ENCODE measurements at places on chromosomes 4 and X.

GRCh38 chrX:116031331-116031730 is 139.2 kb upstream of the AGTR2 start:
- DNase-seq = no peak

- no peak for DNase-seq
These were observed 1546.6 kb upstream of the TENM3 start for GRCh38 chr4:180696460-180697092.

DNA sequence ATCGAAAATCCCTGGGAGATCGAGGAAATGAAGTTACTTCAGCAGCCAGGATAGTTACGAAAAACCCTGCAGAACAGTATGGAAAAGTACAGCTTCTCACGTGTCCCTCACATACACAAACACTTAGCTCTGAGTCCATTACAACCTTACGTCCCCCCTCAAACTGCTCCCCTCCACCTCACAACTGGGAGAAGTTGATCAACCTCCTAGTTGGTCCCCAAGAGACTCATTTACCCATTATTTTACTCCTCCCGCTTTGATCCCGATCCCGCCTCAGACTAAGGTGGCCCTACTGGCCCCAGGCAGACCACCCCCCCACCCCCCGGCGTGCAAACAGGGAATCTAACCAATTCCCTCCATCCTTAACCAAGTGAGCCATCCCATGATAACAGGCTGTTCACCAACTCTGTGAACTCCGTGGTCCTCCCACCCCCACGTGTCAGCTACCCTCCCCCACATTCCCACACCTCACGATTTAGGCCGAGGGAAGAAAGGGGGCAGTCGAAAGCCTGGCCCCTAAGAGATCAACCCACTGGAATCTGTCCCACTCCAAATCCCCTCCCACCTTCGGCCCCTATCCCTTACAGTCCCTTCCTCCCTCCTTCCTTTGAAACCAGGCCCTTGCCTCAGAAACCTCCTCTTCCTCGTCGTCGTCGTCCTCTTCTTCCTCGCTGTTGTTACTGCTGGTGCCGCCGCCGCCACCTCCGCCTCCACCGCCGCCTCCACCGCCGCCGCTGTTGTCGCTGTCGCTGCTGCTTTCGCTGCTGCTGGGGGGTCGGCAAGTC is 755 bp downstream of the ANKRD17 start:
- DNase-seq = peak; percentile 40

- peak; percentile 67 for DNase-seq
These were observed 31.6 kb upstream of the C1QTNF7 start for GRCh38 chr4:15396157-15396800.

DNA sequence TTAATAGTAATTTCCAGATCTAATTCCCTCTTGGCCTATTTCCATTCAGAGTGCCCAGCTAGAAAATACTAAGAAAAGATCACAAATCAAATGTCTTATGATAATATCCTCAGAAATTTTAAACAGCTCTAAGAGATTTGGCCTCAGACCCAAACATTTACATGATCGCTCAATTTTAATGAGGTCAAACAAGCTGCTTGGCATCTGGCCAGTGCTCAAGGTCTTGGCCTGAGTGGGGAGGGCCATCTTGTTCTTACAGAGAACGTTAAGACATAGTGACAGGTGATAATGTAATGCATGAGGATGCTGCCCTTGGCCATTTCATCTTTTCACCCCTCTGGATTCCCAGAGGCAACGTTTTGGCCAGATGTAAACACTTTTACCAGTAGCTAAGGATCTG is 159.2 kb upstream of the SLC7A11 start:
- DNase-seq = no peak

GRCh38 chr4:85968945-85969819 is 390.7 kb downstream of the MAPK10 start:
- DNase-seq = no peak

DNA sequence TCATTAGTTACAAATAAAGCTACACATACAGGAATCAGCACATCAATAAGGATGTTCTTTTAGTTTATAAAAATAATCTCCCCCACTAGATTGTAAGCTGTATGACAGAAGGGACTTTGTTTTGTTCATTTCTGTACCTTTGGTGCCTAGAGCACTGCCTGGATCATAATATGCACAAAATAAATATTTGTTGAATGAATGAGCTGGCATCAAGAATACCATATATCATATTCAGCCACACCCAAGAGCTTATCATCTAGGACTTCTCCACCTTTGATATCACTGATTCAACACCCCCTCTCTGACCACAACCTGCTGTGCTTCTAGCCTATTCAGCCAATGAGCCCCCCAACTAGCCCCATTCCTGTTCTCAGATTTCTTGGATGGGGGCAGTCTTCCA is 10.6 kb downstream of the SYTL4 start:
- no peak for DNase-seq

GRCh38 chr4:12411072-12411471 is 982.4 kb upstream of the HS3ST1 start:
- no peak for DNase-seq

- DNase-seq = no peak
These were observed 38.5 kb downstream of the APBB2 start for GRCh38 chr4:41175794-41176193.

DNA sequence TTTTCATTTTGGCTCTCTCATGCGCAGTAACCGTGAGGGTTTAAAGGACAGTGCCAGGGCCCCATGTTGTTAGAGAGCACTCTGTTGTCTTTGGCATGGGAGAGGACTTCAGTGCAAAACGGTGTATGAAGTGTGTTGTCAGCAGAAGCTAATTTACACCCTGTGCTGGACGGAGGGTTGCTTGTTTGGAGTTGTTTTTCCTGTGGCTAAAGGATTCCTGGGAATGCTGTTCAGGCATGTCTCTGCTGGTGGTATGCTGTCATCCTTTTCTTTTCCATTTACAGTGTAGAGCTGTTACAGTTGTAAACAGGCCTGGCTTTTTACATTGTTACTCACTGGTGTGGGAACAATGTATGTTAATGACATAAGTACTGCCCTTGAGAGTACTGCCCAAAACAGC is 206.3 kb downstream of the CBR4 start:
- no peak for DNase-seq

DNA sequence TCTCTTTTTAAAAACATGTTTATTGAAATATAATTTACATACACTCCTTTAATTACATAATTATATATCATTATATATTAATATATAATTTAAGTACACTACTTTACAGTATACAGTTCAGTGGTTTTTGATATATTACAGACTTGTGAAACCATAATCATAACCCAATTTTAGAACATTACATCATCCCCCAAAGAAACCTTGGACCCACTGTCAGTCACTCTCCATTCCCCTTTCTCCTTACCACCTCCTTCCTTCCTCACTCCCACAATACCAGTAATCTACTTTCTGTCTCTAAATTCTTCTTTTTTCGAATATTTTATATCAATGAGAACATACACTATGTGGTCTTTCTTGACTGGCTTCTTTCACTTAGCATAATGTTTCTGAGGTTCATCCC is 17.9 kb upstream of the EXOSC9 start:
- no peak for DNase-seq

- no peak for DNase-seq
These were observed 5.1 kb upstream of the CENPC start for GRCh38 chr4:67550451-67550850.

DNA sequence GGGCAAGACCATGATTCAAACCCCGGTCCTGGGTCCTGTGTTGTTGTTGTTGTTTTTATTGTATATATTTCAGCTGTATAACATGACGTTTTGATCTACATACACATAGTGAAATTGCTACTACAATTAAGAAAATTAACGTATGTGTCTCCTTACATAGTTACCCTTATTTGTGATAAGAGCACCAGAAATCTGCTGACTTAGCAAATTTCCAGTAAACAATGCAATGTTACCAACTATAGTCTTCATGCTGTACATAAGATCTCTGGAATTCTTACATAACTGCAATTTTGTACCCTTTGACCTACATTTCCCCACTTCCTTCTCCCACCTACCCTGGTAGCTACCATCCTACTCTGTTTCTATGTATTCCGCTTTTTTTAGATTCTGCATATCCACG is 75.8 kb upstream of the MAGEB10 start:
- no peak for DNase-seq

GRCh38 chr4:181693517-181693916 is 549.7 kb upstream of the TENM3 start:
- no peak for DNase-seq

DNA sequence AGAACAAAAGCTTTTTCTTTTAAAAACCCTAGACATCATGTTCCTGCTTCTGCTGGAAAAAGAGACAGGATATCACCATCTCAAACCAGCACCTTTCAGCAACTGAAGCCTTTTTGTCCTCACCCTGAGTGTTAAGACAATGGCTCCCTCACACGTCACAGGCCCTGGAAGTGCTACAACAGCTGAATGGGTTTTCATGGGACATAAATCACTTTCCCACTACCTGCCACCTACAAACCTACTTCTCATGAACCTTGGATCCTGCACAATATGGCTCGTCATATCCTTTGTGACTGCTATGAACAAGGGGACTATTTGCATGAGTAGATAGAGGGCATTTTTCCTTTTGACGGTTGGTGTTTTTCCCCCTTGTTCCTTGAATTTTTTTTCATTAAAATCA is 93.6 kb downstream of the TSPAN5 start:
- DNase-seq = no peak

GRCh38 chrX:348461-349117 is 30.0 kb upstream of the GTPBP6 start:
- DNase-seq = no peak

DNA sequence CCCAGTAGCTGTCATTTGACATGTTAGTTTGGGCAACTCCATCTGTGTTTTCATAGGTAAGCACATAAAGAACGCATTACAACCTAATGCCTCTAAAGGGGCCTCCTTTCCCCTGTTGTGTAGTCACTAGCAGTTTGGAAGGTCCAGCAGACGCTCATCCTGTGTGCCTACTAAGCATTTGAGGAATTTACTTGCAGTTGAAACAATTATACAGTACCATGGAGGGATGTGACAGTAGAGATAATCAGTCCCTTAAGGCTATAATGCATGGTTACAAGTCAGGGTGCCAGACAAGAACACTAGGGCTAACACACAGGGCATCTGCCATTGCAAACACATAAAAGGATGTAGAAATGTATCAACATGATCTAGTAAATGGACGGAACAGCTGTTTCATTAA is 138.3 kb downstream of the PCDH10 start:
- DNase-seq = no peak
